KG1 (cell line): ENCODE measurements at places on chromosomes 13 and 19.

DNA sequence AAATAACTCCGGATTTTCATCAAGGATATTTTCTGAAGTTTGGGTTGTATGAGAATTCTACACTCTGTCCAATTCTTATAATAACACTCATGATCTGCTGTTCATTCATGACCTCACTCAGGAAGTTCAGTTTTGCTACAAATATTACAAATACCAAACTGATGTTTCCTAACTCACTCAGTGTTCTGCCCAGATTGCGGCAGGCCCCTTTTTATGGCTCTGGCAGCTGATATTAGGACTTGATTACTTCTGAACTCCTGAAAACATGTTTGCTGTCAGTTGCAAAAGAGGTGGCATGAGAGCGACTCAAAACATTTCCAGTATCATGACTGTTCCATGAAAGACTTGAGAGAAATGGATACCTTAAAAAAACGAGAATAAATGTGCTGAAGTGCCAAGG is 188.0 kb downstream of the RGCC start:
- DNase-seq: no peak

DNA sequence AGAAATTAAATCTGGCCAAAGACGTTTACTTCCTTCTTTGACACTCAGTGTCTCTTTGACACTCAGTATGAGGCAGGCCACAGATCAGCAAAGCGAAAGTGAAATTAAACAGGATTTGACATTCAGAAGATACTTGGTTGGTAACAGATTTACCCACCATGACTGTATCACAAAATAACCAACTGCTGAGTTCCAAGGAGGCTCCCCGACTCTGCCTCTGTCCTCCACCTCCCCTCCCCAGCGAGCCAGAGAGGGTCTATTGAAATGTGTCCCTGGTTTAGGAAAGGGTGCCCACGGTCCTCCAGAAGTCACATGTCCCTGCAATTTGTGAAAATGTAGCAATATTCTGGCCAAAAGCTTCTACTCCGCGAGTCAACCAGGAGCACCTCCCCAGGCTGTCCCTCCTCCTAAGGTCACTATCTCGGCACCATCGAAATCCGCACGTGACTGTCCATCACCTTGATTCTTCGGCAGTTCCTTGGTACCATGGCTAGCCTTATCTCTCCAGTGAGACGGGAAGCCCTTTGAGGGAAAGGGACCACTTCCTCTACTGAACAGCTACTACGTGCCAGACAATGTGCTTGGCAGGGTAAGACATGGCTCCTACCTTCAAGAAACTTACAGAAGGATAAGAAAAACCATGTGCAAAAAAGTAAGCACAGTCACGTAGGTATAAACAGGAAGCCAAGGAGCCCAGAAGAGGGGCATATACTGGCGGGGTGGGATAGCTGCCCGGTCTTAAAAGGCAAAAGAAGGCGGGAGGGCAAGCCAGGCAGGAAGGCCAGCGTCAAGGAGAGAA is 1.5 kb downstream of the N4BP2L1 start:
- peak; percentile 57 for DNase-seq

DNA sequence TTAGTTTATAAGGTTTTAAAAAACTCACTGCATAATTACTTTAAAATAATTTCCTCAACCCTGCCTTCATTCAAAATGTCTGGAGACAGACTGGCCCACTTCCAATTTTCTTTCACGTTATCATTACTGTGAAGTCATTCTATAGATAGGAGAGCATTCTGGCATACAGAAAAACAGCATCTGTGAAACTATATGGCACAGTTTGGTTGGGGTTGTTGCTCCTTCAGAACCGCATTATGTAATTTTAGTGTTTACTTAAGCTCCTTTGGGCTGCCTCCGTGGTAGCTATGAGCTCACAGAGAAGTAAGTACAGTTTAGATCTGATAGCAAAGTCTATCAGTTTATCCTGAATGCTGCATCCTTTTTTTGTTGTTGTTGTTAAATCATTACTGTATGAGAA is 104.3 kb downstream of the KCNRG start:
- no peak for DNase-seq

DNA sequence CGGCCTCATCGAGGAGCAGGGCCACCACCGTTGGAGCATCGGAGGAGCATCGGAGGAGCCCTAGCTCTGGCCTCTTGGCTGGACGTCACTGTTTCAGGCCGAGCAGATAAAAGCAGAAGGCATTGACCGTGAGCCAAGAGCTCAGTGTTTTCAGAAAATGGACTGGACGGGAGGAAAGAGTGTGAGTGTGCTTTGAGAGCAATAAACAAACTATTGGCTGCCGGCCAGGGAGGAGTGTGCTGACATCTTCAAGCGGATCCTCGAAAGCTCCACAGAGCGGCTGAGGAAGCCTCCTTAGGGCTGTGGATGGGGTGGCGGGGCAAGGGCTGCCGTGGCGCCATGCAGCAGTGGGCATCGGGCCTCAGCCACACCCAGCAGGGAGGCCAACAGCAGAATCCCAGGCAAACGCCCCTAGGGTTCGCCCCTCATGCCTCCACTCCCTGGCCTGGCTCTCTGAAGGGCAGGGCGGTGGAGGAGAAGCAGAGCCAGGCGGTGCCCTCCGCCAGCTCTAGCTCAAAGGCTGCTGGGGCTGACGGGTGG is 41.8 kb downstream of the IRS2 start:
- DNase-seq: no peak

DNA sequence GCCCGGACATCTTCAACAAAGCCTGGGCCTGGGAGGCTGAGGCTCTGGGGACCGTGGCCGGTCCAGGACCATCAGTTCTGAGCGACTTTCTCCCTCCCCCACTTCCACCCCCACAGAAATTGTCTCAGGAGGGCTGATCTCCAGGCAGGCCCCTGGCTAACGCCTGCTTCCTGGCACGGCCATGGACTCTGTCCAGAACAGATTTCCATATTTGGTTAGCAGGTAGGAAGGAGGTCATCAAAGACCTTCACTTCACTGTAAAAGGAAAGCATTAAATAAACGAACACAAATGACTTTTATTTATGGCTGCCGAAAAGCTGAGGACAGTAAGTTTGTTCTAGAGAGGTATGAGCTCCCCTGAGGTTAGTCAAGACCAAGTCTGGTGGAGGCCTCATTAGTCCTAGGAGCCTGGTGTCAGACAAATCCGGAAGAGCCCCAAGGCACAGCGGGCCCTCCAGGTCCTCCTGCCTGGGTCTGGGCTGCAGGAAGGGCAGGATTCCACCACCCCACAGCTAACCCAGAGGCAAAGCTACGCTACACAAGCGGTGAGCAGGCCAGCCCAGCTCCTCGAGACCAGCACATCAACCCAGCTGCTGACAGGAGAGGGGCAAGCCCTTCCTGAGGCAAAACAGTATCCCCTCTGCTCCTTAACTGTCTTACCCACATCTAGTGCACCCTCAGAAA is 4.6 kb upstream of the PLPP2 start:
- DNase-seq: no peak

GRCh38 chr19:34335914-34336313 is 29.1 kb upstream of the GPI start:
- no peak for DNase-seq

GRCh38 chr19:50449236-50449899 is 16.7 kb downstream of the MYBPC2 start:
- DNase-seq: no peak

GRCh38 chr19:54576411-54576976 is 2.9 kb downstream of the LILRA2 start:
- no peak for DNase-seq

DNA sequence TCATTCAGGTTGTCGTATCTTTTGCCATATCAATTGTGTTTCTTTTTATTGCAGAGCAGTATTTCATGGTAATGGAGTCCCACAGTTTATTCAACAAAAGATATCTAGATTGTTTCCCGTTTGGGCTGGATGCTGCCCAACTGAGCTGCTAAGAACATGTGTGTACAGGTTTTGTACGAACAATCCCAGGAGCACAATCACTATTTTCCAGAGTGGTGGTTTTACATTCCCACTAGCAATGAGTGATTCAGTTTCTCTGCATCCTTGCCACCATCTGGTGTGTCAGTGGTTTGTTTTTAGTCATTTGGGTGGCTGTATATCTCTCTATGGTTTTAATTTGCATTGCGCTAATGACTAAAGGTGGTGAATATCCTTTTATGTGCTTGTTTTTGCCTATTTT is 52.7 kb upstream of the ZDHHC20 start:
- DNase-seq: no peak

DNA sequence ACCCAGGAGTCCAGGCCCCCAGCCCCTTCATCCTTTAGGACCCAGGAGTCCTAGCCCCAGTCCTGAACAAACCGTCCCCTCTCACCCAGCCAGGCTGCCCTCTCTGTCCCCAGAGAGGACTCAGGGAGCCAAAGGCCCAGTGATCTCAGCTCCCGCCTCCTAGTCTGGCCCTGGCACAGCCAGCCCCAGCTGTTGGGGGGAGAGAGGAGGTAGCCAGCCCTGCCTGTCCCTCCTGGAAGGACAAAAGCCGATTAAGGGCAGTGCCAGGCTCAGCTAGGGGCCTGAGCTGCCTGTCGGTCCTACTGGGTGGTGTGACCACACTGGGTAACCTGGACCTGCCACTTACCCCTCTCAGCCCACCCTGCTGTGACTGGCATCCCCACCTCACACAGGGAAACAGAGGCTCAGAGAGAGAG is 14.5 kb downstream of the LIPE start:
- DNase-seq: no peak

GRCh38 chr13:20489185-20489820 is 36.4 kb downstream of the CRYL1 start:
- no peak for DNase-seq
